NCI-H1694 (cell line): ENCODE measurements at places on chromosomes 13 and 19.

- DNase-seq = no peak
Observed at GRCh38 chr13:50798923-50799322, 44.6 kb downstream of the DLEU7 start.

- no peak for DNase-seq
Observed at GRCh38 chr13:30044932-30045331, 194.5 kb upstream of the UBL3 start.

DNA sequence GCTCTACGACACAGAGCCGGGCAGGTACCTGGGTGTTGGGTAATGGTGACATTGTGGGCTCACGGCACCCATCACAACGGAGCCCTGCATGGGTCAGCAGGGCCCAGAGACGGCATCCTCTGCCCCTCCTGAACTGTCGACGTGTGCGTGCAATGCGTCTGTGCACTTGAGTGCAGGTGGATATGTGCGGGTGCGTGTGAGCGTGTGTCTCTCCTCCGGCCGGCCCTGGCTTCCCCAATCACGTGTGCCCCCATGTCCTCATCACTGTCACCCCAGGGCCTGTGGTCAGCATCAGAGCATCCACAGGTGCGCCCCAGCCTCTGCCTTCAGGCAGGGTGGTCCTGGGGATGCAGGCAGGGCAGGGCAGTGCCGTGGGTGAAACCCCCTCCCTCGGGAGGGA lies 37.2 kb upstream of the TPM4 start:
- no peak for DNase-seq

- DNase-seq = no peak
Observed at GRCh38 chr19:33613620-33614000, 8.1 kb upstream of the CHST8 start.

DNA sequence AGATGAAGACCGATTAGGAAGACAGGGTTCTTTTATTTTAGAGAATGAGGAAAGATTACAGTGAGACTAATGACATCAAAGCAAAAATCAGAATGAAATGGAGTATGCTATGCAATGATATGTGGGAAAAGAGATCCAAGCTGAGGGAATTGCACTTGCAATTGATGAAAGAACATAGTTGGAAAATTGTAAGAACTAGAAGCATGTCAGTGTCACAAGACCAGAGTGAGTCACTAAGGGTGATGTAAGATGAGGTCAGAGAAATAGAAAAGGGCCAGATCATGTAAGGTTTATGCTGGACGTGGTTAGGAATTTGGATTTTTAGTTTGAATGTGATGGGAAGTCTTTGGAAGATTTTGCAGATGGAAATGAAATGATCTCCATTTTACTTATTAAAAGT lies 1937.3 kb downstream of the OLFM4 start:
- DNase-seq = no peak

- DNase-seq = no peak
Observed at GRCh38 chr19:49126575-49126974, 7.2 kb downstream of the PPFIA3 start.

DNA sequence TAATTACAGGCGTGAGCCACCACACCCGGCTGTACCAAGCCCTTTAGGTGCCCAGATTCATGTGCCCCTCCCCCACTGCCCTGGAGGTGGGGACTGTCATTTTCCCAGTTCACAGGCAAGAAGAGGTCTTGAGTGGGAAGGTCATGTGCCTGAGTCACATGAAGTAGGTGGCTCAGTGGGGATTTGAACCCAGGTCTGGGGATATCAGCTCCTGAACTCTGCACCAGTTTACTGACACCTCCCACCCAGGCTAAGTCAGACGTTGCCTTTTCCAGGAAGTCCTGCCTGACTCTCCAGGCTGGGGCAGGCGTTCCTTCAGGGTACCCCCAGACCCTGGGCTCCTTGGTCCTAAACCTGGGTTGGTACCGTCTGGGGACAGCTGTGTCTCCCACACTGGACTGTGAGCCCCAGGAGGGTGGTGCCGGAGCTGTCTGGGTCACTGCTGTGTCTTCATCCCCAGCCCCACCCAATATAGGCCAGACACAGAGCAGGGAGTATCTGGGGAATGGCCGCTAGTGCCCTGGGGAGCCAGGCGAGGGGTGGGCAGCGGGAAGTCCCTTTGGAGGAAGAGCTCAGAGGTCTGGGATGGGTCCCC lies 8.6 kb downstream of the VASP start:
- DNase-seq = no peak

DNA sequence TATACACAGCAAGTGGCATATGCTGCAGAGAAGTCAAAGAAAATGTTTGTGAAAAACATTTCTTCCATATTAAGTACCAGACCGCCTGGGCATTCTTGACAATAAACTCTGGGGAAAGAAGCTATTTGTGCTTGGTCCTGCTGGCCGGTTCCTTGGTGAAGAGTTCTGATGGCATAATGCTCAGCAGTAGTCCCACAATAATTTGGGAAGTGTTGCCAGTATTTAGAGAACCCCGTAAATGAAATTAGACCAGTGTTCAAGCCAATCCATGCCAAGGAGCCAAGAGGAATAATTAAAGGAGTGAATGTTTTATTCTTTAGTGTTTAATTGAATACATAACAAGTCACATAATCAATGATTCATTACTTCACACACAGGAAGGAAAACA lies 6.3 kb downstream of the KCTD12 start:
- no peak for DNase-seq

GRCh38 chr13:73339086-73339485 lies 280.3 kb downstream of the KLF5 start:
- no peak for DNase-seq

DNA sequence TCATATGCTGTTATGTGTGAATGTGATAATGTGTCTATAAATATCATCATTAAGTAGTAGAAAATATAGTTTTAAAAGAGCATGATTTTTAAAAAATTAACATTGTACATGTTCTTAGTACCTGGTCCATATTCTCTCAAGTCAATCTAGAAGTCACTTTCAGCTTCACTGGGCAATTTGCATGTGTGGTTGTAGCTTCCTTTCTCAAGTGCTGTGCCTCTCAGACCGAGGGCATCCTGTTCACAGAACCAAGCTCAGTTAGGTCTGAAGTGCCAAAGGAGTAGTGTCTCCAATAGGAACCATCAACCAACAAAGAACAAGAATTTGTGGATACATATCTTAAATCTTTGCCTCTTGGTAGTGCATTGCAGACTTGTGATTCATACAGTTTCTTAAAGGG lies 541.8 kb upstream of the SLC10A2 start:
- DNase-seq = no peak

DNA sequence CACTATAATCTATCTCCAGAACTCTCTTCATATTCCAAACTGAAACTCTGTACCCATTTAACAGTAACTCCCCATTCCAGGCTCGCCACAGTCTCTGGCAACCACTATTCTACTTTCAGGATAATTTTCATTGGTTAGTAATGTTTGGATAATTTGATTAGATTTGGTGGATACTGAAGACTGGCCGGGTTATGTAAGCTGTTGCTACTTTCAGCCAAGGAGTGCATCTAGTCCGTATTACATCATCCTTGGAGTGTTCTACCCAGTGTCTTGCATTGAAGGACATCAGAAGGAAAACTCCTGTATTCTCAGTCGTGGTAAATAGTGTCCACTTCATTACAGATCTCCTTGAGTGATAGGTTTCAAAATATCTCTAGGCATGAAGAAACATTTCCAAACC lies 60.5 kb downstream of the PCCA start:
- DNase-seq = no peak

GRCh38 chr19:8890260-8890659 lies 58.1 kb downstream of the MBD3L1 start:
- no peak for DNase-seq

- no peak for DNase-seq
Observed at GRCh38 chr13:76271728-76272232, 614.4 kb downstream of the KCTD12 start.

DNA sequence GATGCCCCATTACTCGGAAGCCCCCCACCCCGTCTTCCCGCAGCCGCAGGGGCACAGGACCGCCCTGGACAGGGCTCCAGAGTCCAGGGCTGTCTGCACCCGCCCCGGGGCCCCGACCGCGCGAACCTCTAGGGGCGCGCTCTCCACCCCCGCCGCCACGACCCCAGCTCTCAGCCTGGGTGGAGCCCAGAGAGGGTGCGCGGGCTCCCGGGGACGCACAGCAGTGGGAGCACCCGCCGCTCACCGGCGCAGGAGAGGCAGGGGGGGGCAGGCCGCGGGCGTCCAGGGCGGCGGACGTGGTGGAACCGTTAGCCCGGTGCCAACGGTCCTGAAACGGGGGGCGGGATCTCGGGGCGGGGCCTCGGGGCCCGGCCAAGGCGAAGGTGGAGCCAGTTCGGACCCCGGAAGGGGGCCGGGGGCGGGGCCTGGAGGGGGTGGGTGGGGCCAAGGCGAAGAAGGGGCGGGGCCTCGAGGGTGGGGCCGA lies at the start of gene ATP8B3:
Gene ATP8B3 (minus strand): TSS at position 335 of the 484 bp plus-strand sequence. CDS start 540 bp downstream, outside the sequence.
- no peak for DNase-seq

- no peak for DNase-seq
Observed at GRCh38 chr13:109728791-109729731, 57.3 kb downstream of the IRS2 start.

DNA sequence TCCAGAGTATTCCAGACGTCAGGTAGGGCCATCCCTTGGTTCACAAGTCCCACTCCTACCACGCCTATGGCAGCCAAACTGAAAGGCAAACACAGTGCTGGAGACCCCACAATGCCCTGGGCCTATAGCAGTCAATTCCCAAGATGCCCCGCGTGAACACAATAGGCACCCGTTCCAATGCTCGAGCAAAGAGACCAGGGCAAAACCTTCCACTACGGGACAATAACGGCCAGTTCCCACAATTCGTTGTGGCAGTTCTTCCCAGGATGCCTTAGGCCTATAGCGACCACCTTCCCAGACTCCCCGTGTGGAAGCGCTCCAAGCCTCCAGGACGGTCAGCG lies 538 bp downstream of the ZNF428 start:
- peak; percentile 78 for DNase-seq

DNA sequence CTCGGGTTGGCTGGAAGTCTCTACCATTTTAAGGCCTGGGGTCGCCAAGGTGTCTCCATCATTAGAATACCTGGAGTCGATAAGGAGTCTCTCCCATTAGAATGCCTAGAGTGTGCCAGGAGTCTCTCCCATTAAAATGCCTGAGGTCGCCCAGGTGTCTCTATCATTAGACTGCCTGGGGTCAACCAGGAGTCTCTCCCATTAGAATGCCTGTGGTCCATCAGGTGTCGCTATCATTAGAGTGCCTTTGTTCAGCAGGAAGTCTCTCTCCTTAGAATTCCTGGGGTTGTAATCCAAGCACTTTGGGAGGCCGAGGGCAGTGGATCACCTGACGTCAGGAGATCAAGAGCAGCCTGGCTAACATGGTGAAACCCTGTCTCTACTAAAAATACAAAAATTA lies 1533.0 kb downstream of the UQCRFS1 start:
- DNase-seq = no peak

DNA sequence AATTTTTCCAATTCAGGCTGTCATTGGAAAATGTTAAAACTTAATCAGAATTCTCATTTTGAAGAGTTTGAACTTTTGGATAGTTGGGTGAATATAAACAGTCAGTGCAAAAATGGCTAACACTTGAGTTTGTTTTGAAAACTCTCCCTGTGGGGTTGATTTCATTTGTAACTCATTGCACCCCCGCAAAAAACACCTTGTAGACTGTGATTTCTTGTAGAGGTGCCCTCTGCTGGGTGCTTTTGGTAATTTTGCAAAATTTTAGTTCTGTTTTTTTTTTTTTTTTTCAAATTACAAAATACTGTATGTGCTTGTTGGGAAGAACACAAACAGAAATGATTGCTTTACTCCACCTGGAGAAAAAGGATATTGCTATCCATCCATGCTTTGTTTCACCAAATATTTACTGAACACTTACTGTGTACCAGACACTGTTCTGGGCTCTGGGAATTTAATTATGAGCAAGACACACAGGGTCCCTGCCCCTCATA lies 28.2 kb upstream of the GPI start:
- DNase-seq = peak; percentile 36

DNA sequence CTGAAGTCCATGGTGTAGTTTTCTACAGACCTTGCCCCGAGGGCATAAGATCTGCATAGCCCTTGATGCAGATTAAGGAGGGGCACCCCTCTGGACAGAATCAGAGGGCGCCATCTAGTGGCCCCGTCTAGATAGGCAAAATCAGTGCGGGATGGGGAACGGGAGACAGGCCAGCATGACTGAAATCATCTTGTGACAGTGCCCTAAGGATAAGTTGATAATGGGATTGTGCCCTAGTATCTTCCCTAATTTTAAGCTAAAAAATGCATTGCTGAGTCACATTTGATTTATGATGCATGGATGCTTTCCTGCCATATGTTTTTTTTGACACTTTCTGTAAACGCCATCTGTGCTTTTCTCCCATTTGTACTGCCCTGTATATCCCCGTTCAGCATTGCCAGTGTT lies 19.0 kb upstream of the GPI start:
- DNase-seq = peak; percentile 93

GRCh38 chr19:7859831-7860713 lies 14.1 kb downstream of the PRR36 start:
- DNase-seq = no peak

DNA sequence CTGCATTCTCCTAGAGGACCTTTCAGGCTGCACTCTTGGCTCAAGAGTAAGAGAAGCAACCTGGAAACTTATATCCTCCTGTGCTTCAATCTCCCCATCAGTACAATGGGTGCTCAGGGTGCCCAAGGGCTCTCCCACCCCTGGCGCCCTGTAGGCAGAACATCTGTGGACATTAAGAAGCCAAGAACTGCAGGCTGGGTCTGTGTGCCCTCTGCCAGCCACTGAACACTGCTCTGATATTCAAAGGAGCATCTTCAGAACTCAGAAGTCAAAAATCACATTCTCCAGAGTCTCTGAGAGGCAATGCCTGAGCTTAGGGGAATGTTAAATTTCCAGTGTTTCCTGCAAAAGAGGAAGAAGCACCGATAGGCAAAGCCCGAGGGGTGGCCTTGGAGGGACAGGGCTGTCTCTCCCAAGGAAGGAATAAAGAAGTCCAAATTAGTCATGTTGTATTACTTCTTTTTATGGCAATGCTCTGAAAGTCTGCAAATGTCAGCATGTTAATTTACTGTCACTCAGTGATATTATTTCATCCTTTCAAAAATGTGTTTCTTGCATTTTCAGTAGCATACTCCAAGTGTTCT lies 88.1 kb downstream of the TSHZ3 start:
- no peak for DNase-seq

- DNase-seq = no peak
Observed at GRCh38 chr13:51317262-51317661, 22.2 kb upstream of the SERPINE3 start.

DNA sequence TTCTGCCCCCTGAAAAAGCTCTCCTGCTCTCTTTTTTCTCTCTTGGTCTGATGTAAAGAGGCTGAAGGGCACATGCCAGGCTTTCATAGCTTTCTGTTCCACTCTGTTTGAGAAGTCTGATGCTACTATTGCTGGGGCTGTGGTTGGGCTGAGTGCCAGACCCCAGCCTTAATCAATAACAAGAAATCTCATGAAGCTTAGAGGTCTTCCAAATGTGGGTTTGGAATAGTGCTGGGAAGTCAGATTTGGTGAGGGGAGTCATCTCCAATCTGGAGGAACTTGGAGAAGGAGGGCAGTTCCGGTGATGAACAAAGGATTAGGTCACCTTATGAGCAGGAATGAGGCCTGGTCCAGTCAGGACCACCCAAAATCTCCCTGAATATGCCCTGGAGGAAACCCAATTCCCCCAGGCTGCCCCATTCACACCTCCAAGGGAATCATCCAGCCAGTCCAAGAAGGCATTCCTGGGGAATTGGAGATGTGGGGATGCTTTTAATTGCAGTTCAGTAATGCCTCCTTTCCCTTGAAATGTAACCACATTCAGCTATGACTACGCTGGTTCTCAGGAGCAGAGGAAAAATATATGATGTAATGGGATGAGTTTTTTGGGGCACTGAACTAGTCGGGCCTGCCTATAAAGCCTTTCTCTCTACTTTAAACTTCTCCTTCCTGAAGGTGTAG lies 102.0 kb downstream of the STARD13 start:
- DNase-seq = no peak

GRCh38 chr13:110809871-110810486 lies 96.5 kb downstream of the ING1 start:
- DNase-seq = no peak
